ENCODE measurements at places on chromosomes 16 and 17. TPM values are rescaled to one million over a fixed set of nuclear protein-coding genes. Genes with fewer than 3 reads are reported as not detected.

Gene NHERF2
- 31.7 TPM for total RNA-seq

Gene WRAP53
- 4.1 TPM for total RNA-seq

Gene CD300A
- total RNA-seq, result 4.4 TPM

Gene CES2
- 120 TPM for total RNA-seq

Gene HOXB2
- 24.2 TPM for total RNA-seq

DNA sequence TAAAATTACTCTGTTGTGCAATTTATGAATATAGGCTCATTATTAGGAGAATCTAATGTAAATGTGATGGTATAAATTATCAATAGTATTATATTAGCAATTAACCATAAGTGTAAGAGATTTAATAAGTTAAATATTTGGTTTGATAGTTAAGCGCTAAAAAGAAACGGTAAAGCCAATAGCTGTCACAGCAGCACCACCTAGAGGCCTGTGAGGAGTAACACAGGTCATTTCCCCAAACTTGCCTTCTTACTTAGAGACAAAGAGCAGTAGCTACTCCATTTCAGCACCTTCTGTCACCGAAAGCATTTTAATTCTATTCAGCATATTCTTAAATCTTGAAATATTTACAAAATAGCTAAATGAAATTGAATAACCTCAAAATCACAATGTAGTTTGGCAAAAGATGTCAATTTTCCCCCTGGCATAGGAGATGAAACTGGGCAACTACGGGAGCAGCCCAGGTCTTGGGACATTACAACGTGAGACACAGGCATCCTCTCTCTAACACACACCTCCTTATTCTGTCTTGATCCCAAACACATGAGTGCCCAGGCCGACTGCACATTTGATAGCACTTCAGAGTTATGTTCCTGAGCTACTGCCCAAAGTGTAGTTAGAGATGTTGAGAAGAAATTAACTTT lies 14.3 kb upstream of the DYNLRB2 start:
- DNase-seq, result no peak

DNA sequence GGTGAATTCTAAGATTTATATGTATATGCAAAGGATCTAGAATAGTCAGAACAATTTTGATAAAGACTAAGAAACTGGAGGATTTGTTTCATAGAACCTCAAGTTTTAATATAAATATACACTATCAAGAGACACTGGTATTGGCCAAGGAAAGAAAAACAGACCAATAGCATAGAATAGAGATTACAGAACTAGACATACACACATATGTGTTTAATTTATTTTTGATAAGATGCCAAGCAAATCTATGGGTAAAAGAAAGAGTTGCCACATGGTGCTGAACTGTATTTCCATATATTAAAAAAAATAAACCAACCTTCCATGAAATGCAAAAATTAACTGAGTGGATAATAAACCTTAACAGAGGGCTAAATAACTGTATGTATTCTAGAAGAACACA lies 27.9 kb upstream of the LRRC37A3 start:
- DNase-seq, result no peak

DNA sequence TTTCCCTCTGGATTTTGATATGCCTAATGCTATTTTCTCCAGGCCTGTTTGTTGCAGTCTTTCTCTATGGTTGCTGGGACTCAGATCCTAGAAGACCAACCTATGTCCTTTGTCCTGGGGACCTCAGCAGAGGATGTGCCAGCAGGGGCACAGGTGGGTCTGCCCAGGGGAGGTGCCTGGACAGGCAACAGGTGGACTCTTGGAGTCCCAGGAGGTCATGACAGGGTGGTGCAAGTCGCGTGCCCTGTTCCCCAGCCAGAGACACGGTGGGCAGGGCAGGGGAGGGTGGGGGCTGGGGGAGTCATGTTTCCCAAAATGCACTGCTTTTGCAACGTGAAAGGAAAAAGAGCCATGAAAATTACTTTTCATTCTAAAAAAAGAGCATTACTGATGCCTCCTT lies 26.3 kb upstream of the PLLP start:
- DNase-seq, result no peak

DNA sequence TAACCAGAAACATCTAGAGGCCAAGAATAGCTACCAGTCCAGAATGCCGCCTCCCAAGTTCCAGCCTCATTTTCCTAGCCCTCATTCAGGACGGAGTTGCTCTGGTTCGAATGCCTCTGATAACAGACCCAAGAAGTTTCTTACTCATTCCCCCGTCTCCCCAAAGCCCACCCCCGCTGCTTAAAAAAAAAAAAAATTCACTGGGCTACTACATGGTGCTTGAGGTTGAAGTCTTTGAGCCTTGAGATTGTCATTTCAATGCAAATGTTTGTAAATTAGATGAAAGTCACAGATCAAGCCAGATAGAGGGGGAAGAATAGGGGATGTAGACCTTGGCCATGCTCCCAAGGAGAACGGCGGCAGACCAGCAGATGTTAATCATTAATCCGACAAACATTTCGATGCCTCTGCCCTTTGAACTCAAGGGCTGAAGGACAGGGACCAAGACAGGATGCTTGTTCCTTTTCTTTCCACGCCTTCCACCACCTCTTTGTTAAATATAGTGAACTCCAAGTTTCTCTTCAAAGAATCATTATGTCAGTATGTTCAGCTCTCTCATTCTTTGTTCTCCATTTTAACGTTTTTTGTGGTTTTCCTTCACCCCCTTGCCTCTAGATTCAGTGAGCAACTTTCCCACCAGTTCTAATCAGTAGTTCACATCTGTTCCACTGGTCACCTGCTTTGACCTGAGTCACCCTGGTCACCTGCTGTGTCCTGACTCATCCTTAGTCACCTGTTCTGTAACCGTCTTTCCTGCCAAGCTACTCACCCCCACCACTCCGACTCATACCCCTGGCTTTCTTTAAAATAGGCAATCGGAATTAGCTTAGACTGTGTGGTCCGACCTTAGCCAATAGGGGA lies 190.3 kb downstream of the CPPED1 start:
- DNase-seq, result no peak

- DNase-seq, result no peak
Observed at GRCh38 chr17:76869496-76870376, 1.5 kb downstream of the MGAT5B start.

- no peak for DNase-seq
Observed at GRCh38 chr16:56451753-56452689, 667 bp downstream of the OGFOD1 start.

GRCh38 chr16:2535625-2536013 lies 2.2 kb upstream of the PDPK1 start:
- DNase-seq, result no peak

Data from esophagus squamous epithelium (tissue), 5 donors.